Right renal cortex interstitium (tissue), 3 donors: ENCODE measurements at places on chromosomes 1 and 21. TPM values are rescaled to one million over a fixed set of nuclear protein-coding genes. Genes with fewer than 3 reads are reported as not detected.
A peak's percentile ranks its signal among the peaks of the same experiment; 100 is the strongest.

DNA sequence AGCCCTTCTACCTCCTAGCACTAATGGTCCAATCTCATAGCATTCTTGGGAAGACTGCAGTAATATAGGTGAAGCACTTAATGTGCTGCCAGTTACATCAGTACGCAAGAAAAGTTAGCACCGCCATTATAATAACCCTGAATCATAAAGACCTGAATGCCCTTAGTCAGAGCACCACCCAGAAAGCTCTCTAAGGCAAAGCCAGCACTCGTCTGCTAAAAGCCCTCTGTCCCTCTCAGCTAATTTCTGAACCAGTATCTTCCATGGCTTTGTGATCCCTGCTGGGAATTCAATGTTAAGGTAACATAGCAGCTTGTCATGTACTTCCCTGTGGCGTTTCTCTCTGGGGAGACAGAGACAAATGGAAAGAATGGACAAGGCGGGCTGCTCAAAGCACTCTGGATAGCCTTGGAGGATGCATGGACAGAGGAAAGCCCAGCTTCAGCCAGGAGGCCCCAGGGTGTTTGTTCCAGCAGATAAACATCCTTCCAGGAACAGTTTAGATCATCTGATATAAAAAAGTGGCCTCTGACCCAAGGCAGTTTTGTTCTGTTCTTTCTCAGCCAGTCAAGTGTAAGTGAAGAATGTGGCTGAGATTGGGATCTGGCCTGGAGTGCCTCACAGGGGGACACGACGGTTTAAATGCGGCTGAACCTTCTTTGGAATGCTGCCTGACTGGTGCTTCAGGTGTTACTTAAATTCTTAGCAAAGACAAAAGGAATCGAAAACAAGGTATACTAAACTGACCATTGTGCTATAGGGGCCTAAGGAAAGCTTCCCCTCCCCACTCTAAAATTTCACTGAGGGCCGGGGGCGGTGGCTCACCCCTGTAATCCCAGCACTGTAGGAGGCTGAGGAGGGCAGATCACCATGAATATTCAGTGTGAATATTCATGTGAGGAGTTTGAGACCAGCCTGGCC lies 58.1 kb upstream of the VTCN1 start:
- DNase-seq: peak; percentile 13

KCNJ6 gene
- 0.19 TPM for polyA plus RNA-seq

SLAMF9 gene
- polyA plus RNA-seq: not detected

GRCh38 chr1:232905331-232906034 lies 44.9 kb upstream of the NTPCR start:
- DNase-seq: no peak

GRCh38 chr1:33735624-33736023 lies 128.3 kb upstream of the HMGB4 start:
- DNase-seq: no peak

SLC1A7 gene
- 0.08 TPM for polyA plus RNA-seq

DNA sequence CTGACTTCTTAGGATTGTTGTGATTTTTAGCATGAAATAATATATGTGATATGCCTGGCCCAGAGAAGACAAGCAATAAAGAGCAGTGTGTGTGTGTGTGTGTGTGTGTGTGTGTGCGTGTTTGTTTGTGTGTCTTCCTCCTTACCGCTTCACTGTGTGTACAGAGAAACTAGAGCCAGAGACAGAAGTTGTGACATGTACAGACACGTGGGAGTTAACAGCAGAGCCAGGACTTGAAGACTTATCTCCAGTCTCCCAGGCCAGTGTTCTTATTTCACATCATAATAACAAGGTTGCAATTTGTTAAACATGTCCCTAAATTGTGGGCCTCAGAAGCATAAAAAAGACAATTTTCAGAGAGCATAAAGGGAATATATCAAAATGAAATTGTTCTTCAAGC lies 192.0 kb upstream of the JUN start:
- DNase-seq: no peak

GRCh38 chr1:26278303-26278702 lies 1.6 kb upstream of the SH3BGRL3 start:
- DNase-seq: no peak

RNASEL gene
- polyA plus RNA-seq: 10.7 TPM

GRCh38 chr1:224632381-224632871 lies 16.3 kb downstream of the CNIH3 start:
- no peak for DNase-seq

- DNase-seq: no peak
Measured at GRCh38 chr21:34791776-34792503, 123.1 kb downstream of the CLIC6 start.

DPYD gene
- 13.8 TPM for polyA plus RNA-seq

FCRL4 gene
- polyA plus RNA-seq: not detected

DNA sequence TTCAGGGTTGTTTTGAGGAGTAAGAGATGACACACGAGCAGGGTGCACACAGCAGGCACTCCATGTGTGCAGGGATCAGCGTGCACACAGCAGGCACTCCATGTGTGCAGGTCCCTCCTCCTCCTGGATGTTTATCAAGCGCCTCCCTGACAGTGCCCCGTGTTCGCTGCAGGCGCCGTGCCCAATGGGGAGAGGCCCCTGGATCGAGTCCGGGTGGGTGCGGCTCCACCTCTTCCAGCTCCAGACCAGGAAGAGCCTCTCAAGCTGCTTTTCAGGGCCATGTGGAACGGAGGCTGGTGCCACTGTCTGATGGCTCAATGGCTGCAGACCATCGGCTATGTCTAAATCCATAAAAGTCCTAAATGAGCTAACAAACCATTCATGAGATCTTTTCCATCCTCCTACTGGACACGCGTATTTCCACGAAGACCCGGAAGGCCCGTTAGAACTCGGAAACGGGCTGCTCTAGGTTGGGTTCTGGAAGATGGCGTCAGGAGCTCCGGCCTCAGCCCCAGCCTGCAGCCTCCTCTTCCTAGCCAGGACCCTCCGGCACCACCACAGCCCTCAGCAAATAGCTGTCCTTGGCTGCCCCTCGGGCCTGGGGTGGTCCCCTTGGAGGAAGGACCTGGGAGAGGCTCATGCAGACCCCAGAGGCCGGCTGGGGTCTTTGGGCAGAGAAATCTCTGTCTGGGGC lies 36.0 kb downstream of the RRP1 start:
- no peak for DNase-seq

DNA sequence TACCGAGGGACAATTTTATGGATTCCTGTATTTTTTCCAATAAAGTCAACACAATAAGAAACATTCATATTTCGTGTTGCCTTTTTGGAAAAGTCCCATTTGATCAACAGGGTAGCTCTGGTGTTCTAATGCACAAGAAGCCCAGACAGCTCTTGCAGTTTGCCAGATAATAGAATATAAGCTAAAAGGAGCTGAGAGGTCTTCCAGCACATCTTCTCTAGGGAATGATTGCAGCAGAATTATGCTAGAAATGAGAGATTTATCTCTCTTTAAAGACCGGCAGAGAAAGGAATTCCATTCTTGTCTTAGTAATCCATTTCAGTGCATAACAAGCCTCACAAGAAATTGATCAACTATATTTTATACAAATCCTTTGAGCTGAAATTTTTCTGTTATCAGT lies 25.0 kb upstream of the DDX59 start:
- no peak for DNase-seq

DNA sequence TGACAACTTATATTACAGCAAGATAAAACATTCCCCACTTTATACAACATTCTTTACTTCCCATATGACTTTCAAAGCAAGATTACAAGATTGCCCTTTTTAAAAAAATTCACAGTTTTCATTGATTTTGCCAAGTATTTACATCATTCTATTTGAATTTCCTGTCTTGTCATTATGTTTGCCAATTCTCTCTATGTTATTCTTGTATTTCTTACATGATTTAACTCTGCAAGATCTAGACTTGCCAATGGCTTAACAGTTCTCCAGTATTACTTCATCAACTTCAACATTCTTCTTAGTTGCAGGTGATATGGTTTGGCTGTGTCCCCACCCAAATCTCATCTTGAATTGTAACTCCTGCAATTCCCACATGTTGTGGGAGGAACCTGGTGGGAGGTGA lies 31.6 kb downstream of the FMO4 start:
- no peak for DNase-seq
